Purkinje cell (primary cell): ENCODE measurements at places on chromosomes 5 and 9. TPM values are rescaled to one million over a fixed set of nuclear protein-coding genes. Genes with fewer than 3 reads are reported as not detected.

The RMI1 gene
- polyA plus RNA-seq = 8.3 and 9.2 TPM in 2 replicates

The FOXD4L6 gene
- 0.57 TPM in 1 of 2 replicates, not detected in the other for polyA plus RNA-seq

The OR13C9 gene
- polyA plus RNA-seq = not detected in 2 replicates

The RLN1 gene
- not detected in 2 replicates for polyA plus RNA-seq

The PCYOX1L gene
- 15.3 and 18.3 TPM in 2 replicates for polyA plus RNA-seq

The RALGPS1 gene
- 8.0 and 9.1 TPM in 2 replicates for polyA plus RNA-seq

The PPP2R2B gene
- 115 and 131 TPM in 2 replicates for polyA plus RNA-seq

The TIMD4 gene
- 0.35 TPM in 1 of 2 replicates, not detected in the other for polyA plus RNA-seq

The ACTBL2 gene
- not detected in 2 replicates for polyA plus RNA-seq

The TLE1 gene
- 12.0 and 15.4 TPM in 2 replicates for polyA plus RNA-seq

The FREM1 gene
- polyA plus RNA-seq = 1.6 and 4.5 TPM in 2 replicates

The FOXE1 gene
- not detected in 2 replicates for polyA plus RNA-seq

The IL12B gene
- polyA plus RNA-seq = not detected in 2 replicates

The RASEF gene
- 0.04 TPM in 1 of 2 replicates, not detected in the other for polyA plus RNA-seq

The SLC23A1 gene
- polyA plus RNA-seq = not detected in 2 replicates

The CDKN2B-AS1 gene
- polyA plus RNA-seq = 2.5 and 10.7 TPM in 2 replicates

The PCDHB11 gene
- polyA plus RNA-seq = 1.1 and 1.6 TPM in 2 replicates

The ZNF483 gene
- polyA plus RNA-seq = 4.0 and 10.0 TPM in 2 replicates

The C5orf52 gene
- polyA plus RNA-seq = not detected in 2 replicates

The OR1J2 gene
- polyA plus RNA-seq = not detected in 2 replicates

The ARSI gene
- polyA plus RNA-seq = not detected in 2 replicates

The PRELID2 gene
- 2.0 TPM in 1 of 2 replicates, not detected in the other for polyA plus RNA-seq

The MTAP gene
- polyA plus RNA-seq = 4.0 and 9.2 TPM in 2 replicates

The PCDHA1 gene
- 5.3 and 10.1 TPM in 2 replicates for polyA plus RNA-seq

The IGFBPL1 gene
- polyA plus RNA-seq = 1.3 TPM in 1 of 2 replicates, not detected in the other

The ARID3C gene
- polyA plus RNA-seq = not detected in 2 replicates

The TPPP gene
- polyA plus RNA-seq = 2.4 and 5.6 TPM in 2 replicates

The CDX1 gene
- not detected in 2 replicates for polyA plus RNA-seq

The OR13C8 gene
- not detected in 2 replicates for polyA plus RNA-seq

The MAML1 gene
- polyA plus RNA-seq = 0.13 and 0.62 TPM in 2 replicates

The SLC6A18 gene
- polyA plus RNA-seq = not detected in 2 replicates

The IL17B gene
- polyA plus RNA-seq = not detected in 2 replicates

The CAST gene
- 36.5 and 40.9 TPM in 2 replicates for polyA plus RNA-seq
